Endothelial cell (in vitro differentiated cells): ENCODE measurements at places on chromosomes 5 and 9.

- peak; percentile 56 for DNase-seq
Observed at GRCh38 chr9:120619751-120620655, 40.0 kb upstream of the CDK5RAP2 start.

DNA sequence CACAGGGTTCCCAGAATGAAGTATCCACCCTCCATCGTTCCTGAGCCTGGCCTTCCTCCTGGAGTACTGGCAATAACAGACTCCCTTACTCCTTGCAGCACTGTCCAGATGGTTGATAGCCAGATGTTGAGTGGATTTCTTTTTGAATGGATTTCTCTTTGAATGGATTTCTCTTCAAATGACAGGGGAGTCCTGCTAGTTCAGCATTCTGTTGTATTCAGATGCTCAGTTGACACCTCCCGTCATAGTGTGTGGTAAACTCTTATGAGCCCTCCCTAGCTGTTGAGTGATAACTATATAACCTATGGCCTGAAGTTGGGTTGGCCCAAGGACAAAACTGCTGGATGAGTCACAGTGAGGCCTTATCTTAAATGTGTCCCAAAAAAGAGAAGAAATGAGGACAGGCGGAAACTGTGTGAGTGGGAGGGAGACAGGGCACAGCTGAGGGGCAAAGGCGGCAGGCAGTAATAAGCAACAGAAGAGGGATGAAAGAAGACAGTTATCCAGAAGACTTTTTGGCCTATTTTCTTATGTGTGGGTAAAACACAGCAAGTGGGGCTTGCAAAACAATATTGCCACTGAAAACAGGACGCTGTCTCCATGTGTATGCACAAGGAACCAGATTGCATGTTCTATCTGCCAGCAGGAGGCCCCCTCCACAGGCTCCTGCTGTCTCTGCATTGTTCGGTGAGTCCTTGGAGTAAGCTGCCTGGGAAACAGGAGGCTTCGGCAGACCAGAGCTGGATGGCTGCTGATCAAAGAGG, 209.5 kb upstream of the S1PR3 start:
- peak; percentile 51 for DNase-seq

- DNase-seq, result no peak
Observed at GRCh38 chr5:168724227-168724626, 145.1 kb upstream of the PANK3 start.

DNA sequence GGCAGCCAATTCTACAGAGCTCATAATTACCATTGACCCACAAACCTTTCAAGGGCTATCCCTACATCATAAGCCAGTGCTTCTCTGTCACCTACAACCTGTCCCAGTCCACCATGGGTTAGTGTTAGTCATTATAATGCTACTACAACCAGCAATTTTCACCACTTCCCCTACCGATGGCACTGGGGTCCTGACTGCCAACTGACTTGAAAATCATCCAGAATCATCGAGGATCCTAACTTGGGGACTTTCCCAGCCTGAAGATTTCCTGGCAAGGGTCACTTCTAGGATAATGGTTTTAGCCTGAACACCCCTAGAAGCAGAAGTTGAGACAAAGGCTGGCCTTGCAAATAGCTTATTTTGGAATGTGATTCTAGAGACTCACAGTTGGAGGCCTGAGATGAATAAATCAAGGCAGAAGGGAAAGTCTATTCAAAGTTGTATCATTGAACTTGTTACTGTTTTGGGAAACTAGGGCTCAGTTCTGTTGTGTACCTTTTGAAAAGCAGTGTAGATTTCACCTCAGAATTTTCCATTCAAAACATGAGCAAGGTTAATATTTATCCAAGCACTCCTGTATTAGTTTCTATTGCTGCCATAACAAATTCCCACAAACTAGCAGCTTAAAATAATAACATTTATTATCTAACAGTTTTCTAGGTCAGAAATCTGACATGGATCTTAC, 633.0 kb downstream of the LRRC70 start:
- DNase-seq, result no peak

DNA sequence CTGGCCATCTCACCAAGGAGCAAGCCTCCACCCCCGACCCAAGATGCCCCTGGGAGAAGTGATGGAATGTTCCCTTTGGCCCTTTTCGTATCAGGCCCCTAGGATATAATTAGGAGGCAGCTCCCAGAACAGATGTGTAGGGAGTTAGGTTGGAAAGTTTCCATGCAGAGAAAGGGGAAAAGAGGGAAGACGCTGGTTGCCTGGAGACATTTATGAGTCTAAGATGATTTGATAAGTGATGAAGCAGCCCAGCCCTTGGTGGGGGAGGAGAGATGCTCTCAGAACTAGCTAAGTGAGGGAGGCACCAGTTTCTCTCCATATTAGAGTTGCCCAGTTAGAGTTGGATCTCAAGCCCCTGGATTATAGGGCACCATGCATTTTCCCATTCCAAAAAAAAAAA, 137.5 kb downstream of the GNA14 start:
- DNase-seq, result no peak

DNA sequence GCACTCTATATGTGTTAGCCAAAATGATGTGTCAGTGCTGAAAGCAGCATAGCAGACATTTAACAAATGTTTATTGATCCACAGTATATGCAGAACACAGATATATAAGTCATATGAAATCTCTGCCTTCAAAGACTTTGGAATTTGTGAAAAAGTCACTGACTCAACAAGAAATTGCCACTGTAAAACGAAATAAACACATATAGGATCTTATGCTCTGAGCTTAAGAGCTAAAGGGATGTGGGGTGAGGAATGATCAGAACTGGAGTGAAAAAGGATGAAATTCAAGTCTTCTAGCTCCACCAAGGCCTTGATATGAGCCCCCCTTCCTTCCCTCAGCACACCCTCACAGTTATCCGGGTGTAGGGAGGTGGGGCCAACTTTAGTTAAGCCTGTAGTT, 49.9 kb downstream of the PLAC8L1 start:
- no peak for DNase-seq

DNA sequence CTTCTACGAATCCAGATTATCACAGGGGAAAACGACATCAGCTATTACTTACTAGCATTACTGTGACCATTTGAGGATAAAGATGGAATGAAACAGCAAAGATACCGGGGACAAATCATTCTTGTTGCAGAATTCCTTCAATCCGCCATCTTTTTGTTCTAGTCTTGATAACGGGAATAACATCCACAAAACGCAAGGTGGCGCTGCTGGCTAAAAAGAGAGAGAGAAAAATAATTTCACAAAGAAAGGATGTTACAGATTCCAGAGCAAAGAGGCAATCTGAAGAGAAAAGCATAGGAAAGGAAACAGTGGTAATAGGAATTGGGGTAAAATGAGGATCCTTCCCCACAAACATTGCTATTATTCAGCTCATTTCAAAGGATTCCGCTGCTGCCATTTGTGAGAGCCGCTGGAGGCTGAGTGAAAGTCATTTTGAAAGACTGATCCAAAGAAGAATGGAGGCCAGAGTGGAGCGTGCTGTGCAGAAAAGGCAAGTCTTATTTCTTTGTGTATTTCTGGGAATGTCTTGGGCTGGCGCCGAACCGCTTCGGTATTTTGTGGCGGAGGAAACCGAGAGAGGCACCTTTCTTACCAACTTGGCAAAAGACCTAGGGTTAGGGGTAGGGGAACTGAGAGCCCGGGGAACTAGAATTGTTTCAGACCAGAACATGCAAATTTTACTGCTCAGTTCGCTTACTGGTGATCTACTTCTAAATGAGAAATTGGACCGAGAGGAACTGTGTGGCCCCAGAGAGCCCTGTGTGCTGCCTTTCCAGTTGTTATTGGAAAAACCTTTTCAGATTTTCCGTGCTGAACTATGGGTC, at the start of gene PCDHB7:
TSS of gene PCDHB7 (plus strand) at position 264 of the 824 bp plus-strand sequence. CDS start at position 456, 192 bp downstream.
- peak; percentile 51 for DNase-seq

- DNase-seq, result no peak
Observed at GRCh38 chr5:133635051-133635450, 22.7 kb upstream of the FSTL4 start.

GRCh38 chr5:75322066-75322465, 15.0 kb upstream of the HMGCR start:
- no peak for DNase-seq

- DNase-seq, result no peak
Observed at GRCh38 chr9:116900543-116900942, 213.4 kb downstream of the TRIM32 start.

DNA sequence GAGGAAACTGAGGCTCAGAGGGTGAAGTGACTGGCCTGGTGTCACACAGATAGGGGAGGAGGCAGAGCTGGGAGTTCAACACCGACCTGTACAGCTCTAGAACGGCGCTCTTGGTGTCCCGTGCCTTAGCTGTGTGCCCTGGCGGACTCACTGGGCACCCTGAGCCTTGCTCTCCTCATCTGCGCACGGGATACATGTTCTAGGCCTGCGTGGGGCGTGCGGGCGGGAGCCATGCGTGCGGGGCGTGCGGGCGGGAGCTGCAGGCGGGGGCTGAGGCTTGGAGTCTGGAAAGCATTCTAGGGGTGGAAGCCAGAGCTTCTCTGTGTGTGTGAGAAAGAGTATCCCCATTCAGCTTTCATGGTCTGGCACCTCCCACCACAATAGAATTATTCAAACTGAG, 165.3 kb downstream of the GAPVD1 start:
- DNase-seq, result no peak

GRCh38 chr9:21070171-21070571, 7.6 kb downstream of the IFNB1 start:
- DNase-seq, result peak; percentile 47

GRCh38 chr9:93166699-93167098, 17.2 kb upstream of the WNK2 start:
- DNase-seq, result no peak

- DNase-seq, result no peak
Observed at GRCh38 chr9:114460513-114461199, 44.6 kb downstream of the WHRN start.

GRCh38 chr9:96130970-96131369, 171.0 kb downstream of the HSD17B3 start:
- no peak for DNase-seq

- DNase-seq, result no peak
Observed at GRCh38 chr5:10836986-10837385, 76.0 kb upstream of the DAP start.

DNA sequence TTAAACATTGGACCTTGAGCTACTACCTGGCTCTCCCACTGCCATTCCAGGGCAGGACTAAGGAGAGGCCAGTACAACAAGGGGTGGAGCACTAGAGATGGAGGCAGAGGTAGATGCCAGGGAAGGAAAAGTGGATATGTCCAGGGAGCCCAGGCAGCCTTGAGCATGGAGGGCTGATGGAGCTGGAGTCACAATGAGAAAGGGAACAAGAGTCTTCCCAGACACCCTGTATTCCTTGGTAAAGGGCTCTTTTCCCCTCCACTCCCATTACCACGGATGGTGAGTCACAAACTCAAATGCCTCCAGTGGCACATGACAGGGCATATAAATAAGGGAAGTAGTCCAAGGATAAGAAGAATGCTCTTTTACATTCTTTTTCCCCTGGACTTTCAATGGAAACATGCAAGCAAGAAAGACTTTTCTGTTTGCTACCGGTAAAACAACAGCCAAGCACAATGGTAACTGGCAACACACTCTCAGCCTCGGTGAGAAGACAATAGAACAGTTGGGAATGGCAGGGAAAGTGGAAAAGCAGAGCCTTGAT, 16.7 kb downstream of the ERAP1 start:
- no peak for DNase-seq

DNA sequence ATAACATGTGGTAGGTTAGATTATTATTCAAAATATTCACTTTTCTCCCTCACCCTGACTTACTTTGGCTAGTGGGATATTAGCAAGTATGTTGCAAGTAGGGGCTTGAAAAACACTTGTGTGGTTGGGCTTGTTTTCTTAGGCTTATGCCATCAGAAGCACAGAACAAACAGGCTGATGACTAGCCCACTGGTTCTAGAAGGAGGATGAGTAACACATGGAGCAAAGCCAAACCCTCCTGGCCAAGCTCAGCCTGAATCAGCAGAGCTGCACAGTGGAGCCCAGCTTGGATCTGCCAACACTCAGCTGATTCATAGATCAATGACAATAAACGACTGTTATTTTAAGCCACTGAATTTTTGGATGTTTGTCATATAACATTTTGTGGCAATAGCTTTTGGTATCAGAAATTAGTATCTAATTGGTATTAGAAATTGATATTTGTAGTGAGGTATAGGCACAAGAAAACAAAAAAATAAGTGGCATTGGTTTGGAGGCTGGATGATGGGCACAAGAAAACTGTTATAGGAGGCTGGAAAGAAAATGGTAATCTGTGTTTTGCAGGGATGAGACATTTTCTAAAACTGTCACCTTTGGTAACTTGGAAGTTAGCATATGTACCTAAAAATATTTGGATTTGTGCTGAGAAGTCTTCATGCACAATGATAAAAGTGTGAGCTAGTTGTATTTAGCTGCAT, 46.1 kb upstream of the ZBED3 start:
- no peak for DNase-seq

- no peak for DNase-seq
Observed at GRCh38 chr5:74963407-74963806, 89.0 kb downstream of the GCNT4 start.

GRCh38 chr9:76115982-76116646, 225.6 kb downstream of the PCSK5 start:
- no peak for DNase-seq

GRCh38 chr5:6431214-6432195, 17.2 kb upstream of the UBE2QL1 start:
- no peak for DNase-seq

- DNase-seq, result no peak
Observed at GRCh38 chr9:117303643-117304230, 111.1 kb downstream of the ASTN2 start.

DNA sequence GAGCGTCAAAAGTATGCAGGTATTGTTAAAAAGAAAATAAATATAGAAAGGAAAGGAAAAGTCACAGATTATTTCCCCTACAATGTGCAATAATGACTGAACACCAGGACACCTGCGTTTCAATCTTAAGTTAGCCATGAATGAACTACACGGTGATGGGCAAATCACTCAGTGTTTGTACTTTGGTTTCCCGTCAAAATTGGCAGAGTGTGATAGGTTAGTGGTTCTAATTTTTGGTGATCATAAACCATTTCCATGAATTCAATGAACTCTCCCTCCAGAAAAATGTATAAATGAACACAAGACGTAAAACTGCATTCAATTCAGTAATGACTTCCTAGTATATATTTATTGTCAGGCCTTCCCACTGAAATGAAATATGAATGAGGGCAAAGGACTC, 59.0 kb upstream of the ITGA1 start:
- no peak for DNase-seq

GRCh38 chr5:106822851-106823250, 847.9 kb downstream of the EFNA5 start:
- no peak for DNase-seq

DNA sequence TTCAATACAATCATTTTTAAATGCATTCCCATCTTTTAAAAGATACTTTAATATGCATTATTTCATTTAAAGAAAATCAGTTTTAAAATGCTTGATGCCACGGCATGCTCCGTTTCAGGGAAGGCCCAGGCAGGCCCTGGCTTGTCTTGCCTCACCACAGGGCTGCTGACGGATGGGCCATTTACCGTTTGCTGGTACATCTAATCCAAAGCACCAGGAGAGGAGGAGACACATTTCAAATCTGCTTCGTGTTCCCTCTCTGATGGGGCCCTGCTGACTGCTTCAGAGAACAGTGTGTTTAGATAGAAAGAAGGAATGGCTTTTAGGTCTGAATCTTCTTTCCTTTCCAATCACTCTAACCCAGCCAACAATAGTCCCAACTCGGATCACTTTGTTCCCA, 185.2 kb downstream of the DCP2 start:
- no peak for DNase-seq

- no peak for DNase-seq
Observed at GRCh38 chr9:6052293-6052919, 37.0 kb upstream of the RANBP6 start.
